Stimulated activated effector memory CD8-positive, alpha-beta T cell treated with anti-CD3 and anti-CD28 coated beads, Interleukin-12 subunit alpha, Interleukin-12 subunit beta, amount 100 ng/mL, for 72 hours (primary cell): ENCODE measurements at places on chromosomes 6 and 20.
A peak's percentile ranks its signal among the peaks of the same experiment; 100 is the strongest.

GRCh38 chr20:58271606-58272351 is 37.7 kb upstream of the RAB22A start:
- DNase-seq: peak; percentile 61

GRCh38 chr6:139290787-139291311 is 949 bp downstream of the TXLNB start:
- no peak for DNase-seq

- DNase-seq: no peak
Measured at GRCh38 chr6:14110001-14110818, 7.4 kb upstream of the CD83 start.

GRCh38 chr6:143236151-143236798 is 175.6 kb downstream of the AIG1 start:
- DNase-seq: no peak

DNA sequence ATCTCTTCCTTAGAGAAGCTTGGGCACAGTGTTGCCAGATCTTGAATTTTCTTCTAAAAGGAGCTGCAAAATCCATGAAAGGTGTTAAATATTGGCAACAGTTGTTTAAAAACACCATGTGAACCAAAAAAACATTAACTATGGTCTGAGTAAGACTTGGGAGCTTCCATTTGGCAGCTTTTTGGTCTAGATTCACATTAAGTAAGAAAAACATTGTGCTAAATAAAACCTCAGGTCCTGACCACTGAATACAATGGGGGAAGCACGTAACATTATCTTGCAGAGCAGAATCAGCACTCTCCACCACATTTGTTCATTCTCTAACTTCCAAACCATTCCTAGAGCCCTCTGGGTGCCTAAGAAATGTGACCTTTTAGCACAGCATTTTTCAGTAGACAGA is 437.6 kb upstream of the PLCB4 start:
- DNase-seq: no peak

GRCh38 chr6:139425780-139426179 is 51.3 kb upstream of the CITED2 start:
- no peak for DNase-seq

DNA sequence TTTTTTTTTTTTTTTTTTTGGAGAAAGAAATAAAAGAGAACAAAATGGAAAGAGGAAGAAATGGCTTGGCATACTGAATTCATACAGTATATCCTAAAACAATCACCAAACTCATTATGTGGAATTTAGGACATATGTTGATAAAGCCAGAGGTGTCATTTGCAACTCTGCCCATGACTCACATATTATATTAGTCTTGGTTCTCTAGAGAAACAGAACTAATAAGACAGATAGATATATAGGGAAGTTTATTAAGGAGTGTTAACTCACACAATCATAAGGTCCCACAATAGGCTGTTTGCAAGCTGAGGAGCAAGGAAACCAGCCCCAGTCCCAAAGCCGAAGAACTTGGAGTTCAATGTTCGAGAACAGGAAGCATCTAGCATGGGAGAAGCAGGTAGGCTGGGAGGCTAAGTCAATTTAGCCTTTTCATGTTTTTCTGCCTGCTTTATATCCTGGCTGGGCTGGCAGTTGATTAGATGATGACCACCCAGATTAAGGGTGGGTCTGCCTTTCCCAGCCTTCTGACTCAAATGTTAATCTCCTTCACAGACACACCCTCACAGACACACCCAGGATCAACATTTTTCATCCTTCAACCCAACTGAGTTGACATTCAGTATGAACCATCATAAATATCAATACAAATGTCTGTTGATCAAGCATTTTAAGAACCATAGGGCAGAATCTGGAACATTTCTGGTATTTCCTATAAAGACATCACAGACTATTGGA is 102.3 kb downstream of the UBE3D start:
- DNase-seq: no peak

DNA sequence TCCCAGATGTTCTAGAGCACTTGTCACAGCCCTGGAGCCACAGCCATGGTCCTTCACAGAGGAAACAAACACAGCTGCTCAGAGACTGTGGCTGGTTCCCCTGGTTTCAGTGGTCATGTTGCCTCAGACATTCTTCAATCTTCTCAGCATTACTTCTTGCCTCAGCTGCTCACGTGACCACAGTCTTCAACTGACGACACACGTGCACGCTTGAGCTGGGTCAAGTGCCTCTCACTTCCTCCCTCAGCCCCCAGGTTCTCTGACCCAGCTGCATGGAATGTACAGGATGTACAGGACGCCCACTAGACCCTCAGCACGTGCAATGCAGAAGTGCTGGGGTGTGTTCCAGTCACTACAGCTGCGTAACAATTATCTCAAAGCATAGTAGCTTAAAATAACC is 159.8 kb upstream of the GGTLC1 start:
- no peak for DNase-seq

GRCh38 chr6:99543968-99544367 is 24.5 kb downstream of the CCNC start:
- DNase-seq: no peak

DNA sequence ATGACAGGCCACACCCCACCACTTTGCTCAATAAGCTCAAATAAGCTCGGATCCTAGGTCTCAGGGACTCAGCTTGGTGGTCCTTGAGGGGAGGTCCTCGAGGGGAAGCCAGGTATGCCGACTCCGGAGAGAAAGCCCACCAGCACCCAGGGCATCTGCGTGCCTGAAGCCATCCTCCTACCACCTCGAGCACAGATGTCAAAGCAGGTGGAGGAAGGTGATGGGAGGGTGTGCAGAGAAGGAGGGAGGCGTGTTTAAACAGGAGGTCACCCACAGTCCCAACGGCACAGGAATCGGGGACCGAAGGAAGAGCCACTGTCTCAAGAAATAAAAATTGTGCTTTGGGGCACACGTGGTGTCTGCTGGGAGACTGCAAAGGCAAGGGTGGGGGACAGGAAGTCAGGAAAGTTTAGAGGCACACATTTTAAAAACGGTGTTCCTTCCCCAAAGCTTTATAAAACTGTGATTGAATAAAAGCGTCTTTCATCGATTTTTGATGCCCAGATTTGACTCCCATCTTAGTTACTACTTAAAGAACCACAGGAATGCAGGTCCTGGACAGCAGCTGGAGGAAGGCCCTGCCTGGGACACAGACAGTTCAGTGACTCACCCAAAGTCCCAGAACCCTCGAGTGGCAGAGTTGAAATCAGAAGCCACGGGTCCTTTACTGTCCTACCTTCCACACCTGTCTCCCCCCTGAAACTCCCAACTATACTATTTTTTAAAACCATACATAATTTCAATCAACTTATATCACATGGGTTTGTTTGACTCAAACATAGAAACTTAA is 221.0 kb upstream of the PDE10A start:
- DNase-seq: no peak
